ENCODE measurements at places on chromosomes 11 and 22.

DNA sequence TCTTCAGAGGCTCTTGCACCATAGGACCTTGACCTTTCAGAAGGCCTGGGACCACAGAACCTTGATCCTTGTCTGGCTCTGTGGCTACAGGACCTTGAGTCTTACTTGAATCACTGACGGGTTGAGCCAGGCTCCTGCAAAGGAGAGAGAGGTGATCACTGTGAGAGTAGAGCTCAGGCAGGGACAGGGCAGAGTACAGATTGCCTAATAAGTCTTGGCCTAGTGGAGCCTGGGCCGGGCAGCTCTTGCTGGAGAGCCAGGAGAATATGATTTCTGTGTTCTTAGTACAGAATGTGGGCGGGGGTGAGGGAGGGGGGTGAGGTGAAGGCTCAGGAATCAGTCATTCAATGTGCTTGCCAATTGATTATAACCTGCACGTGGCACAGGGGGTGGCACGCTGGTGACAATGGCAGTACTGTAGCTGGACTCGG, 26.0 kb downstream of the SERPINH1 start:
- DNase-seq, result no peak

- no peak for DNase-seq
These were observed 220.2 kb downstream of the TBC1D22A start for GRCh38 chr22:46982635-46983034.

GRCh38 chr11:29449281-29450074, 567.4 kb downstream of the KCNA4 start:
- no peak for DNase-seq

DNA sequence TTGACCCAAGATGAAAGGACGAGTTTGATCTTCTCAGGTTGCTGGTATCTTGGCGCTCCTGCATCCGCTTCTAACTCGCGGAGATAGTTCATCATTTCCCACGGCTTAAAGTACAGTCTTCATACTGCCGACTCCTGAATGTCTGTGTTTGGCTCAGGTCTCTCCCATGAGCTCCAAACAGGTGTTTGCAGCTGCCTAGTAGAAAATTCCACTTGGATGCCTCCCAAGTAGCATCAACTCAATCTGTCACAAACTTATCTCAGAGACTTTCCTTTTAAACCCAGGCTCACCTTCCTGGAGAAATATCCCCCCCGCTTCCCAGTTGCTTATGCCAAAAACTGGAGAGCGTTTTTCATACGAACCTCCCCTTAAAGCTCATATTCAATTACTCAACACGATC, 986.5 kb downstream of the TBC1D22A start:
- DNase-seq, result no peak

All from T-cell (primary cell).